ENCODE measurements at places on chromosomes 2 and 18. TPM values are rescaled to one million over a fixed set of nuclear protein-coding genes. Genes with fewer than 3 reads are reported as not detected.

Gene ZDBF2
- 8.5 TPM for total RNA-seq

Gene TUBA3D
- total RNA-seq: not detected

Gene MITD1
- total RNA-seq: 46.0 TPM

Gene SCN7A
- 0.34 TPM for total RNA-seq

Gene GCG
- not detected for total RNA-seq

Gene TMEM198
- 7.6 TPM for total RNA-seq

Gene LGALSL
- 9.9 TPM for total RNA-seq

Gene KCNG2
- total RNA-seq: not detected

Gene WNT10A
- total RNA-seq: 7.1 TPM

Gene L3MBTL4
- total RNA-seq: 9.8 TPM

Gene CHRNG
- total RNA-seq: not detected

Gene REG1B
- total RNA-seq: not detected

Gene ANKRD44
- 4.3 TPM for total RNA-seq

Gene PRSS56
- not detected for total RNA-seq

Gene LINC00305
- not detected for total RNA-seq

Gene CIDEA
- total RNA-seq: 7.1 TPM

Gene GPN1
- total RNA-seq: 58.3 TPM

Gene OSR1
- 0.04 TPM for total RNA-seq

Gene PCARE
- total RNA-seq: not detected

Gene CRYGB
- total RNA-seq: not detected

Gene TANC1
- 18.5 TPM for total RNA-seq

Gene MTA3
- total RNA-seq: 28.5 TPM

Gene ASXL3
- total RNA-seq: 1.4 TPM

All from kidney epithelial cell (primary cell).